Stimulated activated CD4-positive, alpha-beta T cell treated with anti-CD3 and anti-CD28 coated beads, Interleukin-12 subunit alpha, Interleukin-12 subunit beta, amount 100 ng/mL, for 24 hours (primary cell): ENCODE measurements at places on chromosomes 1 and 21.
A peak's percentile ranks its signal among the peaks of the same experiment; 100 is the strongest.

DNA sequence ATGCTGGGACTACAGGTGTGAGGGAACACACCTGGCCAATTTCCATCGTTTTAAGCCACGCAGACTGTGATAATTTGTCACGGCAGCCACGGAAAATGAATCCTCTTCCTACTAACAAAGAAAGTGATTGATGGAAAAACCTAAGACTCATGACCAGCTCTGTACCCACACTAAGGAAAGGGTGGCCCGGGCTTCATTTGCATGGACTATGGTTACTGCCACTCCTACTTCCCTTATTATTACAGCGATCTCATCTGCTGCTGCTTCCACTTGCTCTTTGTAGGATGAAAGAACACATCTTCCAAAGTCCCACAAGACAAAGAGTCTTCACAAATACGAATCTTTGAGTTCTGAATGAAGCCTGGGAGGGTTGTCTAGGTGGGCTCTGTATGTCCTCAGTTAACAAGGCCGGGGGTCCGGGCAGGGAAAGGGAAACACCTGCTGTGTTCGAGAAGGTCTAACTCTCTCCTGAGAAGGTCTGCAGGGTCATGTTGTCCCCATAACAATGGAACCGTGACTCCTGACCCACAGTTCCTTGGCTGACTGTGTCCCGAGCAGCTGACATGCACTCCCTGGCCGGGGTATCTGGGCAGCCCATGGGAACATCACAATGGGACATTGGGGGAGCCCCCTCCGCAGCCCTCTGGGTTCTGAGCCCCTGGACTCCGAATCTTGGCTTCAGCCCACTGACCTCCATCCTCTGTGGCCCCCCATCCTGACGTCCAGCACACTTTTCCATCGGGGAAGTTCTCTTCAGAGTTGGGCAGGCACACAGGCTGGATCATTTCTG, 13.3 kb upstream of the TFF1 start:
- no peak for DNase-seq

DNA sequence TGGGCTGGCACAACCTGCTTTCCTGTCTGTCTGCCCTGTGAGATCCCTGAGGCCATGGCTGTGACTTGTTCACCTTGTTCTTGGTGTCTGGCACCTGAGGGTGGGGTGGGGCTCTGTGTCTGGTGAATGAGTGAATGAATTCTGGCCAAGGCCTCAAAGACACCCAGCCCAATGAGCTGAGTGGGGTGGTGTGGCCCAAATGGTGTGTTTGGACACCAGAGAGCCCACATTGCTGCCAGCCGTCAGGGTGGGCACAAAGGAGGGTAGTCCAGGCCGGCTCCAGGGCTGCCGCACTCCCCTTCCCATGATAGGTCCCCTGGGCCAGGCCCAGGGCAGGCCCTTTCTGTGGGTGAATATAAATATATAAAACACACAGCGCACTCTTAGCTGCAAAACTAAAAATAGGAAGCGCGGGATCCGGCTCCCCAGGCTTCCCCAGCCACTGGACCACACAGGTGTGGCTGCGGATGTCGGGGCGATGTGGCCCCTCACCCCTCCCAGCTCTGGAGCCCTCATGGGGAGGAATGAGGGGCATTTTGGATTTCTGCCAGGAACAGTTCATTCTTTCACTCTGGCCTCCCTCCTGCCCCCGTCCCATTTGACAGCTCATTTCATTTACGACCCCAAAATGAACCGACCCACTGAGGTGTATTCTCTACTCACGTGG, 33.3 kb downstream of the RUNX3 start:
- no peak for DNase-seq

- no peak for DNase-seq
Observed at GRCh38 chr1:69985376-69985775, 220.0 kb downstream of the LRRC40 start.

DNA sequence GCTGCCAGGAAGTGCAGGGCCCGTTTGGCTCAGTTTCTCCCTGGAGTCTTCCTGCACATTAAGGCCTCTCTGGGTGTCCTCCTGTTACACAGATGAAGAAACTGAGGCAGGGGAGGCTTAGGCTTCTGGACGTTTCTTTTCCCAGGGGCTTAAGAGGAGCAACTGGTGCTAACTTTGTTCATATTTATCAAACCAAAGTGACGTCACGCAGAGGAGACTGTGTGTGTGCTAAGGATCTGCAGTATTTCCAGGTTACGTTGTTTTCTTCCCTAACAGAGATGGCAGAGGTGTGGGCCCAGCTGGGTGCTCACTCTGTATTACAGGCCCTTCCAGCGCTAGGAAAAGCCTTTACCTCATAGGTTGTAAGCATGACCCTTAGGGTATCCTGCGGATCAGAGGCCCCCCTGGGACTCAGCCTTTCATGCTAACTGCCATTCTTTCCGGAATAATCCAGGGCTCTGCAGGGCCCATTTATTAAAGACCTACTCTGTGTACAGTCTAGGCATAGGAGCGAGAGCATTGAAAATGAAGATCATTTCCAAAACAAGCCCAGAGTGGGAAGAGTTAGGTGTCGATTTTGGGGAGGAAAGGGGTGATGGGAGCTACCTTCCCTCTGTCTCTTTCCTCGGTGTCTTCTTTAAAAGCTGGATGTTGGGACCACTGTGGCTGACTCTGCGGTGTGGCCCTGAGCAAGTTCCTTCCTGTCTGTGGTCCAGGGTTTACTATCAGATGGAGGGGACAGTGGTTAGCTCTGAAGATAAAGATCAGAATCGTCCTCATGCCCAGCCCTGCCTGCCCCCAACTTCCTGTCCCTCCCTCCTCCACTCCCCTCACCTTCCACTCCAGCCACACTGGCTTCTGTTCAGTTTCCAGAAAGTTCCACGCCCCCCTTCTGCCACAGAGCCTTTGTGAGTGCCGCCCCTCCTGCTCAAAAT, 4.6 kb downstream of the AGTRAP start:
- no peak for DNase-seq

DNA sequence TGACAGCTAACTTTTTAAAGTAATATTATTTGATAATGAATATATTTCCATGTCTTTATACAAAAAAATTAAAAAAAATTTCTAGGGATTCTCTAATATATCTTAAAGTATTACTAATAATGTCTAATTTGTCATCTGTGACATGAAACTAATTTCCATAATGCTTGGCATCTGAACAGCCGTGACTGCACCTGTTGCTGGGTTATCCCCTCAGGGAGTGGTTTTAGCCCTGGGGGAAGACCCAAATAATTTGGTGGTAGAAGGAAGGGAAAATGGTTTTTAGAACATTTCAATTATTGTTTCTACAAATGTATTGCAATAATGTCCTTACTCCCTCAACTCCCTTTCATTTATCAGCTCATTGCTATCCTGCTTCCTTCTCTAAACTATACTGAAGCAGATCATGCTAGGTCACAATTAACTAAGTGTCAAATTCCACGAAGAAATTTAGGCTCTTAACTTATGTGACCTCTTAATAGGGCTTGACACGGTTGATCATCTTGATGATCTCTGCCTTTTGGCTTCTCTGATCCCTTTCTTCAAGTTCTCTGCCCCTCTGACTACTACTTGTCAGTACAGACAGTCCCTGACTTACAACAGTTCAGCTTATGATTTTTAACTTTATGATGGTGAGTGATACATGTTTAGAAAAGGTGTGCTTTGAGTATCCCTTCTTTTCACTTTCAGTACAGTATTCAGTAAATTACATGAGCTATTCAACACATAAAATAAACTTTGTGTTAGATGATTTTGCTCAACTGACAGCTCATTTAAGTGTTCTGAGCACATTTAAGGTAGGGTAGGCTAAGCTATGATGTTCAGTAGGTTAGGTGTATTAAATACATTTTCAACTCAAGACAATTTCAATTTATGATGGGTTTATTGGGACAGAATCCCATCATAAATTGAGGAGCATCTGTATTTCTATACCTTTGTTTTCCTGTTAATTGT, 26.4 kb upstream of the DPH5 start:
- no peak for DNase-seq

- DNase-seq = no peak
Observed at GRCh38 chr1:159943278-159943640, 2.2 kb downstream of the IGSF9 start.

DNA sequence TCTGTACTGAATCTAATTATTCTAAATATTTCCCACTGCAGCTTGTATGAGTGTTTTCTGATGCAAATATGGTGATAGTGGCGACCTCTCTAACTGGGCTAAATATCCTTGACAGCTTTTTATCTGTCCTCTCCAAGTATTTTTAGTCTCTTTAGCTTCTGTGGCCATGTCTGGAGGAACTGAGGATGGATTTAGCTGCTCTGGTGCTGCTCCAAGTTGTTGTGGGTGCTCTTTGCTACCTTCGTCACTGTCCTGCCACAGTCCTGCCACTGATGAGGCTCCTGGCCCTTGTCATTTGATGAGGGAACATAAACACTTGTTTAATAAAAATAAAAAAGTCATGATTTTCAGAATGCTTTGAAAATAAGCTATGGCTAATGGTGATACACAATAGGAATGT, 15.9 kb downstream of the CAMTA1 start:
- DNase-seq = no peak

GRCh38 chr21:40678681-40679284, 168.2 kb downstream of the DSCAM start:
- DNase-seq = no peak

GRCh38 chr1:153393926-153394325, 3.1 kb upstream of the S100A8 start:
- DNase-seq = no peak

- DNase-seq = no peak
Observed at GRCh38 chr1:93000291-93000690, 39.0 kb upstream of the DIPK1A start.

GRCh38 chr1:224541901-224542630, 74.1 kb upstream of the CNIH3 start:
- DNase-seq = no peak

- peak; percentile 45 for DNase-seq
Observed at GRCh38 chr21:42218836-42219605, at the start of gene ABCG1. ABCG1 (plus strand) TSS chr21:42219140; CDS start chr21:42219263, 123 bp downstream.

DNA sequence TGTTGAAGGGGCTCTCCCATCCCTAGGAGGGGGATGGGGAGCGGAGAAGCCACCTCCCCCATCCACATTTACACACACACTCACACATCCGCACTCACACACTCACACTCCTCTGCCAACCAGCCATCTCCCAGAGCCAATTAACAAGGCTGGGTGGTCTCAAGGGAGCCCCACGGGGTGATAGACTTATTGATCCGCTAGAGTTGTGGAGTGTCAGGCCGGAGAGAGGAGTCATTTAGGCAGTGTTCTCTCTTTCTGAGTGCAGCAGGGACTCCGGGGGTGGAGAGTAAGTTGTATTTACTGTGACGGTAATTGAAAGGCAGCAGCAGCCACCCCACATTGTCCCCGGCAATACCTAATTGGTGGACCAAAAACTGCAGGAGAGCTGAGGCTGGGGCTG, 61.6 kb downstream of the KLHDC7A start:
- DNase-seq = no peak

- DNase-seq = no peak
Observed at GRCh38 chr1:82762829-82763532, 962.2 kb downstream of the ADGRL2 start.

- no peak for DNase-seq
Observed at GRCh38 chr1:6435129-6435528, 10.6 kb downstream of the ESPN start.

DNA sequence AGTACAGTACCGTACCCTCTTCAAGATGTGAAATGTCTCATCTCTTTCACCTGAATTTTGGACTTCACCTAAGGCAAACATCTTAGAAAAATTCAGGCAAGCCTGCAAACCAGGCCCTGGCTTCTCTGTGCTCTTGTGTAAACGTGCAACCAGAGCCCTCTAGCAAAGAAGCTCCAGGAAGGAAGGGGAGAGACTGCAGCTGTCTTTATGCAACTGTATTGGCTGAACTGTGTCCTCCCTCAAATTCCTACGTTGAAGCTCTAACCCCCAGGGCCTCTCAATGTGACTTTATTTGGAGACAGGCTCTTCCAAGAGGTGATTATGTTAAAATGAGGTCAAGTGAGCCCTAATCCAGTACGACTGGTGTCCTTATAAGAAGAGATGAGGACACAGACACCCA, 60.3 kb downstream of the SLC45A1 start:
- DNase-seq = no peak

- no peak for DNase-seq
Observed at GRCh38 chr1:246726881-246727280, 2.7 kb downstream of the SCCPDH start.

DNA sequence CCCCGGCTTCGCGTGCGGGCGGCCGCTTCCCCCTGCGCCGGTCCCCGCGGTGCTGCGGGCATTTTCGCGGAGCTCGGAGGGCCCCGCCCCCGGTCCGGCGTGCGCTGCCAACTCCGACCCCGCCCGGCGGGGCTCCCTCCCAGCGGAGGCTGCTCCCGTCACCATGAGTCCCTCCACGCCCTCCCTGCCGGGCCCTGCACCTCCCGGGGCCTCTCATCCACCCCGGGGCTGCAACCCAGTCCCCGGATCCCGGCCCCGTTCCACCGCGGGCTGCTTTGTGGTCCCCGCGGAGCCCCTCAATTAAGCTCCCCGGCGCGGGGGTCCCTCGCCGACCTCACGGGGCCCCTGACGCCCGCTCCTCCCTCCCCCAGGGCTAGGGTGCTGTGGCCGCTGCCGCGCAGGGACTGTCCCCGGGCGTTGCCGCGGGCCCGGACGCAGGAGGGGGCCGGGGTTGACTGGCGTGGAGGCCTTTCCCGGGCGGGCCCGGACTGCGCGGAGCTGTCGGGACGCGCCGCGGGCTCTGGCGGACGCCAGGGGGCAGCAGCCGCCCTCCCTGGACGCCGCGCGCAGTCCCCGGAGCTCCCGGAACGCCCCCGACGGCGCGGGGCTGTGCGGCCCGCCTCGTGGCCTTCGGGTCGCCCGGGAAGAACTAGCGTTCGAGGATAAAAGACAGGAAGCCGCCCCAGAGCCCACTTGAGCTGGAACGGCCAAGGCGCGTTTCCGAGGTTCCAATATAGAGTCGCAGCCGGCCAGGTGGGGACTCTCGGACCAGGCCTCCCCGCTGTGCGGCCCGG, 159.2 kb downstream of the RUNX1 start:
- peak; percentile 70 for DNase-seq

GRCh38 chr1:201125019-201125418, 2.0 kb downstream of the ASCL5 start:
- DNase-seq = no peak

GRCh38 chr1:88744142-88744541, 60.1 kb downstream of the PKN2 start:
- no peak for DNase-seq

GRCh38 chr21:37939251-37939650, 23.0 kb upstream of the KCNJ6 start:
- DNase-seq = no peak

DNA sequence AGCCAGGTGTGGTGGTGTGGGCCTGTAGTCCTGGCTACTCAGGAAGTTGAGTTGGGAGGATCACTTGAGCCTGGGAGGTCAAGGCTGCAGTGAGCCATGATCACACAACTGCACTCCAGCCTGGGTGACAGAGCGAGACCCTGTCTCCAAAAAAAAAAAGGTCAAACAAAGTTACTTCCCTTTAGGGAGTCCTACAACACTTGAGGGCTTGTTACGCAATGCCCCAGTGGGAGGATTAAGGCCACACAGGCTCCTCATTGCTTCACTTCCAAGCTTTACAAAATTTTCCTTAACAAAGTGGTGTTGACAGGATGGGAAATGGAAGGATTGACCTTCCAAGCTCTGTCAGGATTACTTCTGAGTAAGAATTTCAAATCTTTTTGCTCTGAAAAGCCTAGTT, 6.2 kb upstream of the EXTL1 start:
- no peak for DNase-seq

GRCh38 chr1:159889821-159890252, 10.1 kb downstream of the CFAP45 start:
- DNase-seq = no peak

GRCh38 chr1:109482242-109482641, 1.5 kb upstream of the ATXN7L2 start:
- no peak for DNase-seq

GRCh38 chr1:205826016-205826806, 13.2 kb upstream of the SLC41A1 start:
- DNase-seq = no peak

- DNase-seq = no peak
Observed at GRCh38 chr1:39733161-39733560, 5.5 kb upstream of the PPIE start.
